ENCODE measurements at places on chromosomes 2 and 18. TPM values are rescaled to one million over a fixed set of nuclear protein-coding genes. Genes with fewer than 3 reads are reported as not detected.

Gene RGPD4
- total RNA-seq, result not detected

Gene GPAT2
- 0.94 TPM for total RNA-seq

Gene ACSL3
- 85.2 TPM for total RNA-seq

Gene EVA1A
- total RNA-seq, result not detected

Gene GPR39
- 0.04 TPM for total RNA-seq

Gene ARL4C
- 0.31 TPM for total RNA-seq

Gene CD302
- 0.07 TPM for total RNA-seq

Gene CENPA
- total RNA-seq, result 45.6 TPM

Gene LOXHD1
- total RNA-seq, result not detected

Gene SPRED2
- total RNA-seq, result 42.6 TPM

Gene LYG1
- 1.3 TPM for total RNA-seq

Gene LYPD6B
- not detected for total RNA-seq

Gene PPP1R1C
- not detected for total RNA-seq

Gene LAMA3
- 0.07 TPM for total RNA-seq

Gene LYPD1
- total RNA-seq, result not detected

Gene UGT1A7
- not detected for total RNA-seq

Gene MOGAT1
- total RNA-seq, result not detected

Gene LIMS2
- total RNA-seq, result 0.22 TPM

Gene POTEI
- total RNA-seq, result 3.7 TPM

Gene DSC2
- total RNA-seq, result 11.8 TPM

Gene VIT
- not detected for total RNA-seq

Gene DIS3L2
- 17.3 TPM for total RNA-seq

Gene RAB6C
- total RNA-seq, result not detected

Gene GKN1
- total RNA-seq, result not detected

Gene ST6GAL2
- total RNA-seq, result not detected

Gene PSD4
- total RNA-seq, result 54.0 TPM

Gene MOCOS
- 12.4 TPM for total RNA-seq

Gene SESTD1
- 3.9 TPM for total RNA-seq

Gene G6PC2
- total RNA-seq, result not detected

Gene CYP1B1
- total RNA-seq, result 0.07 TPM

Gene MYOM1
- 0.29 TPM for total RNA-seq

Gene GPR35
- 0.20 TPM for total RNA-seq

Gene MEP1B
- not detected for total RNA-seq

Gene C2orf72
- 0.22 TPM for total RNA-seq

Gene ESPNL
- total RNA-seq, result 0.04 TPM

Gene BARD1
- 15.6 TPM for total RNA-seq

Gene IL1F10
- total RNA-seq, result not detected

Gene GLI2
- 0.24 TPM for total RNA-seq

Gene MDH1B
- total RNA-seq, result 0.07 TPM

Gene HOXD4
- total RNA-seq, result not detected

Gene UGT1A3
- total RNA-seq, result not detected

Gene CDH19
- not detected for total RNA-seq

Gene CHRNG
- not detected for total RNA-seq

Gene FAM110C
- not detected for total RNA-seq

Gene EFHD1
- total RNA-seq, result 5.2 TPM

Gene IL36A
- not detected for total RNA-seq

Gene CD226
- 2.0 TPM for total RNA-seq

Gene ZNF519
- total RNA-seq, result 6.1 TPM

Gene POMC
- not detected for total RNA-seq

Gene CFAP65
- not detected for total RNA-seq

Gene GDF7
- not detected for total RNA-seq
